ENCODE measurements at places on chromosomes 4 and X.

DNA sequence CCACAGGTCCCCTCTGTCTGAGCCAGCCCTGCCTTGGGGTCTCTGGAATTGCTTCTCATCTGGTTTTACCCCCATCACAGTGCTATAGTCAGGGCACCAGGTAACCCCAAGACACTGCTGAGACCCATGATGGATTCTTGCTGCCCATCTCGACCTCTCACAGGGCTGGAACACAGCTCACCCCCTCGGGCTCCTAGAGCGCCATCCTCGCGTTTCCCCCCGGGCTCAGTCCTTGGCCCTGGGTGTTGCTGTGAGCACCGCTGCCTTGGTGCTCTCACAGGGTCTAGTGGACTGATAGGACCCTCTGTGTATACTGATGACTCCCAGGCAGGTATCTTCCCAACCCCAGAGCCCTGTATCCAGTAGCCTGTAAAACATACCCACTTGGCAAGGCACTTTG is 8.8 kb downstream of the MAEA start:
- DNase-seq = no peak

GRCh38 chr4:81429607-81430006 is 42.1 kb downstream of the RASGEF1B start:
- no peak for DNase-seq

DNA sequence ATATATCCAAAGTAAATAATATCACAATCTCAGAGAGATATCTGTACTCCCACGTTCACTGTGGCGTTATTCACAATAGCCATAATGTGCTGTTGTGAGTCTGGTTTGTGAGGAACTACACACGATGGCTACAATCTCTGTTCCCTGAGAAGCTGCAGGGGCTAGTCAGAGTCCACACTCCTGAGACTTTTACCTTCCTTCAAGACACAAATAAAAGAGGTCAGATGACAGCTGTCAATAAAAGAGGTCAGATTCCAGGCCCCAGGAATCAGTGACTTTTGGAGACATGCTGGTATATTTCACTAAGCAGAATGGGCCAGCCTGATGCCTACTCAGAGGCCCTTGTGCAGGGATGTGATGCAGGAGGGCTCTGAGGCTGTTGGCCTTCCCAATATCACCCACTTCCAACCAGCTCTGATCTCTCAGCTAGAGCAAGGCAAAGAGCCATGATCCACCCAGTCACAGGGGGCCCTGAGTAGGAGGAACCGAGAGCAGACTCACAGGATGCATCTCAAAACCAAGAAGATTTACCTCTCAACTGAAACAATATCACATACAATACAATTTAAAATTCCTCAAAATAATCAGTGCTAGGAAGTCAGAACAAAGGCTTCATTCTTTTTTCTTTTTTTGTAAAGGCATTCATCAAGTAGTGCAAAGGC is 13.8 kb downstream of the FRYL start:
- no peak for DNase-seq

DNA sequence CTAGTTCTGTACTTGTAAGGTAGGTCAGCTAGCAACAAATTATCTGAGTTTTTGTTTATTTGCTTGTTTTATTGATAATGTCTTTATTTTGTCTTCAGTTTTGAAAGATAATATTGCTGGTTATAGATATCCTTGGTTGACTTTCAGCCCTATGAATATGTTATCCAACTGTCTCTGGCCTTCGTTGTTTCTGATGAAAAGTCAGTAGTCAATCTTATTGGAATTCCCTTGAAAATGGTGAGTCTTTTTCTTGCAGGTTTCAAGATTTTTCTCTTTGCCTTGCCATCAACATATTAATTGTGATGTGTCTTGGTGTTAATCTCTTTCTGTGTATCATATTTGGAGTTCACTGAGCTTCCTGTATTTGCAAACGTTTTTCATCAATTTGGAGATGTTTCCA is 113.1 kb upstream of the NEIL3 start:
- no peak for DNase-seq

GRCh38 chr4:83012200-83012686 is 1.6 kb upstream of the LIN54 start:
- no peak for DNase-seq

DNA sequence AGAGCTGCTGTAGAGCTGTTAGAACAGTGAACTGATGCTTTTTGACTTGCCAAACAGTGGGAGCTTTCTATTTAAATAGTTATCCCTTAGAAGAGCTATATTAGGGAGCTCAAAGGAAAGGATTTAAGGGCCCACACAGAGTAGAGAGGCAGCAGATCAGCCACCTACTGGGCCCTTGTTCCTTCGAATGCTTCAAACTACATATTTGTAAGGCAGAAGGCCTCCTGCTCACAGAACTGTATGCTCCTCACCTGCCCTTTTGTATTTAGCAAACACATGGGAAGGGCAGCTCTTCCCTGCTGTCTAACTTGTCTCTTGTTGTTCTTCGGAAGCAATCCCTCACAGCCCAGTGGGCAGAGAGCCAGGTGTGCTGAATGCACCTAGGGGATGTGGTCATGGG is 38.0 kb downstream of the IL1RAPL1 start:
- DNase-seq = no peak

DNA sequence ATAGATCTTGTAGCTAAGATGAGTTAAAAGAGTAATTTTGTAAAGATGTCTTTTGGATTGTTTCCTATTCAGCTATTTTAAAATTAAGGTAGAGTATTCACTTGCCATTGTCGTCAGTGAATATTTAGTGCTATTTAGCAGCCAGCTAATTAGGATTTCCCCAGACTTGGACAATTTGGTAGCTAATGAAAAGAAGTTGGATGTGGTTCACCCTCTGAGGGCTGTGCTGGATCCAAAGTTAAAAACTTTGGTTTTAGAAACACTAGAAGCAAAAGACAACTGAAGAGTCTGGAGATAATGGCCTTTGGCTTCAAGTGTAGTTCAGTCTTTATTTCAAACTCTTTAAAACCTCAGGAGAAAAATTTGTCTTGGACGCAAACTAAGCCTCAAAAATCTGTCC is 41.3 kb downstream of the ATG4A start:
- DNase-seq = no peak

DNA sequence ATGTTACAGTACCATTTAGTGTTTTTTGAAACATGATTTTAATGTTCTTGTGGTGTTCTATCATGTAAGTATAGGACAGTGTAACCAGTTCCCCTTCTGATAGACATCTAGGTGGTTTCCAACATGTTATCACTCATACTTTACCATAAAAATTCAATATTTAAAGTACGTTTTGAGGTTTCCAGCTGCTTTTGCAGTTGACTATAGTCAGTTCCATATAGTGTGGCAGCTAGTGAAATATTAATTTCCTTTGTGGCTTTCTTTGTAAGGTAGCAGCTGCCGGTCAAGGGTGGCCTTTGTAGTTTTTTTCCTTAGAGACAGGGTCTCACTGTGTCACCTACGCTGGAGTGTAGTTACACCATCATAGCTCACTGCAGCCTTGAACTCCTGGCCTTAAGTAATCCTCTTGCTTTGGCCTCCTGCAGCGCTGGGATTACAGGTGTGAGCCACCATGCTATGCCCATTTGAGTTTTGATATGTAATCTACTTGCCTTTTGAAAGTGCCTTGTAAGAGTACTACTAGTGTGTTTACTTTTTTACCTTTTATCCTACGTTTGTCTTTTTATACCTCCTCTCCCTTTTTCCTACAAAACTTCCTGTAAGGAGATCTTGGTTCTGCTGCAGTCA is 63.0 kb downstream of the ARHGAP10 start:
- DNase-seq = no peak

DNA sequence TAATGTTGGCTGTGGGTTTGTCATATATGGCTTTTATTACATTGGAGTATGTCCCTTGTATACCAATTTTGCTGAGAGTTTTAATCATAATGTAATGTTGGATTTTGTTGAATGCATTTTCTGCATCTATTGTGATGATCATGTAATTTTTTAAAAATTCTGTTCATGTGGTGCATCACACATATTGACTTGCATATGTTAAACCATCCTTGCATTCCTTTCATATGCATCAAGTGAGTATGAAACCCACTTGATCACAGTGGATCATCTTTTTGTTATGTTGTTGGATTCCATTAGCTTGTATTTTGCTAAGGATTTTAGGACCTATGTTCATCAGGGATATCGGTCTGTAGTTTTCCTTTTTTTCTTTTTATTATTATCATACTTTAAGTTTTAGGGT is 12.1 kb downstream of the HEPH start:
- DNase-seq = no peak

- DNase-seq = no peak
Measured at GRCh38 chr4:81549984-81550383, 78.3 kb upstream of the RASGEF1B start.

DNA sequence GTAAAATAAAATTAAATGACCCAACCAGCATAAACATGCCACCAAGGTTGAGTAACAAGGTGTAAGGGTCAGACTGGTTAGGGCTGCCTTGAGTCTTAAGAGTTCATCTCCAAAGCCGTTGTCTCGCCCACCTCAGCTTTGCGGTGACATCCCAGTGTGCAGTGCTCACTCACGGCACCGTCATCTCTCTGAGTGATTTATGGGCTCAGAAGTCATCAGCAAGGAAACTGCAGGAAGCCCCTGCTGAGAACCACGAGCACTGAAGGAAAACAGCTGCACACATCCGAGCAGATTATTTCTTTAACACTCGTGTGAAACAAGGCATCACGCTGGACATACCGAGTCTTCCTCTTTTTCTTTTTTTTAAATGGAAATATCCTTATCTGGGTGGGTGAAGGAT is 411.1 kb downstream of the TRIML1 start:
- peak; percentile 6 for DNase-seq

DNA sequence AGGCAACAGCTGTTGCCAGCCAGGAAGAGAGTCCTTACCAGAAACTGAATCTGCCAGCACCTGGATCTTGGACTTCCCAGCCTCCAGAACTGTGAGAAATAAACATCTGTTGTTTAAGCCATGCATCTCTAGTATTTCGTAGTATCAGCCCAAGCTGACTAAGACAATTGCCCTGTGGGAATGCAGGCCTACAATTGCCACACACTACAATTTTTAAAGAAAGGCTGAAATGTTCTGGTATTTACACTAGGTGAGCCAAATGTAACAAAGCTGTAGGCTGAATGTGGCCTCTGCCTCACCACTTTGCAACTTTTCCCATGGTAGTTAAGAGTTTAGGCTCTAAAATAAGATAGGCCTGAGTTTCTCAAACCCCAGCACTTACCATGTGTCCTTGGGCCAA is 59.1 kb downstream of the SPATA18 start:
- peak; percentile 73 for DNase-seq

All from AG10803 (cell line).